ENCODE measurements at places on chromosomes 6 and 20. TPM values are rescaled to one million over a fixed set of nuclear protein-coding genes. Genes with fewer than 3 reads are reported as not detected.

- no peaks in the 10 kb centered on the region for H3K4me1 ChIP-seq
- H3K4me3 ChIP-seq: no peak overlapping the region
- no peak for DNase-seq
- no peaks in the 10 kb centered on the region for H3K36me3 ChIP-seq
Measured at GRCh38 chr6:39952167-39952566, 17.9 kb upstream of the MOCS1 start.

- peaks cover 28% of the 10 kb centered on the region for H3K4me1 ChIP-seq
- DNase-seq: no peak
- no peaks in the 10 kb centered on the region for H3K27me3 ChIP-seq
- no peak overlapping the region for H3K27ac ChIP-seq
Measured at GRCh38 chr6:143543435-143543834, 31.9 kb upstream of the FUCA2 start.

Gene STX11
- 11.2 TPM for total RNA-seq

DNA sequence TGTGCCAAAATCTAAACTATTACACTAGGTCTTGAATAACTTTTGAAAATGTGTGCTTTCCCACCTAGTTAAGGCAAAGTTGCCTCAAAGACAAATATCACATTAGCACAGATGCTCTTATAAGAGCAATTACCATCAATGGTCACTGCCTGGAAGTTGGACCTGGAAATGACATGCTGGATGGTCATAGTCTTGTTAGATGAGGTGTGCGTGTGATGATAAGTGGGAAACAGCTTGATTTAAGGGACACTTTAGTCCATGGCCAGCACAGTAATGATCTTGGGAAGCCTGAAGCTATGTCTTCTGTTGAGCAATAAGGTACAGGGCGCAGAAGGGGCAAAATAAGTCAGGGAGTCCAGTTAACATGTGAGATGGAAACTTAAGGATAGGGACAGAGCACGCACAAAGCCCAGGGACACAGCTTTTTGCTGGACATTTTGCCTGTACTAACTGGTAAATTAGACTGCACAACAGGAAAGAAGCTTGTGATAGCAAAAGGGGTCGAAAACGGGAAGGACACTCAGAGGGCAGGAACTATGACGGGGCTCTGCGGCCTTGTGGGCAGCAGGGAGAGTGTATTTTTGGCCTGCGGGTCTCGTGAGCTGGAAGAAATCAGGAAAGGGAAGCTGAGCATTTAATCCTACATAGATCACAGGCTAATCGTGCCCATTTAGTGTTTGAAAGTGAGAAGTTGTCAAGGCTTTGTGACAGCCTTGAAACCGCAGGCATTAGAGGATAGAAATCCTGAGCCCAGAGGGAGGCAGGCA, 66.7 kb upstream of the BMP2 start:
- H3K4me3 ChIP-seq: no peak overlapping the region
- H3K27ac ChIP-seq: no peak overlapping the region
- DNase-seq: no peak

Gene MOCS1
- 0.61 TPM for total RNA-seq

Gene NMBR
- not detected for total RNA-seq

- H3K4me3 ChIP-seq: no peak overlapping the region
- H3K27me3 ChIP-seq: peaks cover 5% of the 10 kb centered on the region
- DNase-seq: no peak
- H3K4me1 ChIP-seq: peaks cover 2% of the 10 kb centered on the region
- H3K36me3 ChIP-seq: no peaks in the 10 kb centered on the region
- no peak overlapping the region for H3K27ac ChIP-seq
Measured at GRCh38 chr6:80060774-80061173, 45.7 kb upstream of the BCKDHB start.

All from activated naive CD8-positive, alpha-beta T cell treated with anti-CD3 and anti-CD28 coated beads, Interleukin-2, amount 10 ng/mL, durations not matched to agents 7 days and 5 days (primary cell).